Activated effector memory CD4-positive, alpha-beta T cell treated with Interleukin-2 at 50 U/mL for 16 hours (primary cell): ENCODE measurements at places on chromosomes 16 and 17.

DNA sequence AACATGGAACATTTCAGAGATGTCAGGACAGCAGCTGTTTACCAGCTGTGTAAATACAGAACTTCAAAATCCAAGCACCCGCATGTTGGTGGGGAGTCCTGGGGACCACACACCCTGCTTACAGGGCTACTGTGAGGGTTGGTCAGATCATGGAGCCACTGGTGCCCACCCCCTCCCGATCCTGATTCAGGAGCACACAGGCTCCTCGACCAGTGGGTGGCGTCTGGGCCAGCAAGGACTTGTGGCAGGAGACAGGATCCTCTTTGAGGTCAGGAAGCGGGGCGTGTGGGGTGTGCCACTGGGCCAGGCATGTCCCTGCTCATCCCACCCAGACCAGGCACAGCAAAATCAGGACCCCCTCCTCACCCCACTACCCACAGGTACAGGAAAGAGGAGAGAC is 83.6 kb downstream of the SDK2 start:
- DNase-seq, result no peak

DNA sequence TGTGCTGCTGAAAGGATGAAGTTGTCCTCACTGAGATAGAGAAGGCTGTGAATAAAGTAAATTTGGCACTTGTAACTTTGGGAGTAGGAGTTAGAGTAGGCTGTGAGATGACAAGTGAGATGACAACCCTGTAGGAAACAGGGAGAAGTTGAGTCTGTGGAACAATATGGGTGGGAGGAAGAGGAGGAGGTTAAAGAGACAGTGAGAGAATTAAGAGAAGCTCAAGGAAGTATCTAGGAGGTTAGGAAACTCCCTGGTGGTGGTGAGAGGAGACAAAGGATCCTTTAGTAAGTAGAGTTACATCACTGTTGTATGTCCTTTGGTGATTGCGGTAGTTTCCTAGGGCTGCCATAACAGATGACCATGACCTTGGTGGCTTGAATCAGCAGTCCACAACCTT is 10.7 kb upstream of the HSD17B2 start:
- no peak for DNase-seq

DNA sequence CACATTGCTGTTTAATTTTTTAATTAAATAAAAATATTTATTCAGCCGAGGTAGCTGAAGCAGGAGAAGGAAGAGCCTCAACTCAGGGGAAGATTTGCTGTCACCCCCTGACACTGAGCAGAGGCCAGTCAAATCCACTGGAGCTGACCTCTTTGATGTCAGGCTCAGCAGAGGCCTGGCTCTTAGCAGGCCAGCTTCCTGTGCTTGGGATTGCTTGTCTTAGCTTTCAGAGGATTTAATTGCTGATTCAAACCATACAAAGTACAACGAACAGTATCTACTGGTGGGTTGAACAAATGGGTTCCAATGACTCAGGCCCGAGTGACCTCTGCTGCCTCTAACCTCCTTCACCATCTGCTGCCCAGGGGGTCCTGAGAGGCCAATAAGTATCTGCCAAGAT is 417.0 kb upstream of the HSBP1 start:
- no peak for DNase-seq

DNA sequence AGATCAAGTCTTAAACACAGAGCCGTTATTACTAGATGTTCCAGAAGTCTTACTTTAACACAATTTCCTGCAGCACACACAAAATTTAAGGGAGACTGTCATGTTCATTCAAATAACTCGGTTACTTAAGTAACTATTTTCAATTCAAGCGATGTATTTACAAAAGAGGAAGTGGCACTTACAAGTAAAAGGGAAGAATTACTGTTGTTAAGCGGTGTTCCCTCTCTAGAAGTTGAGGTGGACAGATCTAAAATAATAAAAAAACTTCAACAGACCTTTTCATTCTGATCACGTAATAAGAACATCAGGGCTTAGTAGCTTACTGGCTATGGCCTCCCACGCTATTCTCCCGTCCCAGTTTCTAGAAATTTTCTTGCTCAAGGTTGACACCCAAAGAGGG is 26.2 kb upstream of the TXNDC11 start:
- no peak for DNase-seq

- DNase-seq, result no peak
These were observed 4.6 kb upstream of the PYDC1 start for GRCh38 chr16:31221357-31222160.

- no peak for DNase-seq
These were observed 86.7 kb downstream of the MYH11 start for GRCh38 chr16:15770107-15770506.

DNA sequence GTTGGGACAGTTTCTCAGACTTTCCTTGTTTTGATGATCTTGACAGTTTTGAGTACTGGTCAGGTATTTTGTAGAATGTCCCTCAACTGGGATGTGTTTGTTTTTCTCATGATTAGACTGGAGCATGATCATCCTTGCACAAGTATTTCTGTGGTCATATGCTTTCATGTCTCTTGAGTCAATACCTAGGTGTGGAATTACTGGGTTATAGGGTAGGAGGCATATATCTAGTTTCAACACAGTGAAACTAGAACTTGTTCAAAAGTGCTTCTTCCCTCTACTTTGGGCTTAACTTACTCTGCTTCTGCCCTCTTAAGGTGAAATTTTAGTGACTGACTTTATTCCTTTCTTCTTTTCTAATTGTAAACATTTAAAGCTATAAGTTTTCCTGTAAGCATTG is 30.1 kb downstream of the IKZF3 start:
- DNase-seq, result no peak

- no peak for DNase-seq
These were observed 14.7 kb upstream of the CDH1 start for GRCh38 chr16:68722119-68723024.

GRCh38 chr16:56203052-56203451 is 11.8 kb downstream of the GNAO1 start:
- DNase-seq, result peak; percentile 52

DNA sequence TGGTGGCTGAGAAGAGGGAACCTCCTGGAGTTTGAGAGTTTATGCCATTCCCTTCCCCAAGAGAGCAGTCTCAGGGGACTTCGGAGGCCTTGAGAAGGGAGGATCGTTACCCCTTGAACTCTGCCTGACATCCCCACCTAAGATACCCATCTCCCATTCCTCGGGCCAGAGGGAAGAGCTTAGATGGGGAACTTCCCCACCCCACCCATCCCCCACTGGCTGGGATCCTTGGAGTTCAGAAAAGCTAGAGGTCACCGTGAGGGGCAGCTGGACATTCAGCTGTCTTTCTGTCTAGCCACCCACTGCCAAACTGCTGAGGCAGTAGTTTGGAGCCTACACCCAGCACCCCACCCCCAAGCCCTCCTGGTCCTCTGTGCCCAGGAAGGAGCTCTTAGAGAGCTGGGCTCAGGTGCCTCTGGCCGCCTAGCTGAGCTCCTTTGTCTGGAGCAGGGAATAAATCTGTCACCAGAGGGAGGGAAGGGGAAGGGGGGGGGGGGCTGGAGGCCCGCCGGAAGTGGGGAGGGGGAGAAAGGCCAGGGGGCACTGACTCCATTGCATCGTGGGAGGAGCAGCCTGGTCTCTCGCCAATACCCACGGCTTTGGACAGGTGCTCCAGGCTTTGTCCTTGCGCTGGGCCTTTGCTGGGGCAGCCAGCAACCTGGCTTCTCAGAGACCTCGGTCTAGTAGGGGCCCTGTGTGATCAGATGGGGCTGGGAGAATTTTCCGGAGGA is 1.0 kb downstream of the HSD11B2 start:
- no peak for DNase-seq

GRCh38 chr16:30113711-30114333 is 485 bp upstream of the GDPD3 start:
- no peak for DNase-seq

DNA sequence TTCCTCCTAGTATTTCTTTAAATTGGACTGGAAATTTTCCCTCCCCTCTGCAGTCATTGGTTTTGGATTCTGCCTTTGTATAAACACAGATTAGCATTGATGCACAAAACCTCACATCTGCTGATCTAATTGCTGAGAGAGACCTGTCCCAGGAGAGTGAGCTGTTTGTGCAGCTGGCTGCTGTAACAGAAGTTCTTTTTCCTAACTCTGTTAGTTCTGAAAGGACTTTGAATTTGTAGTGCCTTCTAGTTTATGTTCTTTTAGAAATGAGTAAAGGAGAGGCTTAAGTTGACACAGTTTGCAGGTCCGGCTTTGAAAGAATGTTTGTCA is 45.2 kb upstream of the KPNB1 start:
- no peak for DNase-seq

DNA sequence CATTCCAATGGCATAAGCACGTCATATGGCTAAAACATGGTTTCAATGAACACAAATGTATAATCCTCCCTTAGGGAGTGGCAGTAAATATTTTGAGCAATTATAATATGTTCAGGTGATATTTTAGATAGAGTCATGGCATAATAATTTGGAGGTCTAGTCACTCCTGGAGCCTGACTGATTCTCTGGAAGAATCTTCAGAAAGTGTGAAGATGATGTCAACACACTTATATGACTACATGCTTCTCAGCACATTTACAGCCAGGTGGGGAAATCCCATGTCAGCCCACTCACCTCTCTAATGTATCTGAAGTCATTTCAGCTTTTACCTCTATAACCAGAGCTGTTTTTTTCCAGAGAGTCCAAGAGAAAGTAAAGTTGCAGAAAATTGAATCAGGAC is 474.8 kb downstream of the SHISA9 start:
- no peak for DNase-seq

GRCh38 chr17:55162556-55162946 is 102.2 kb upstream of the HLF start:
- DNase-seq, result no peak

DNA sequence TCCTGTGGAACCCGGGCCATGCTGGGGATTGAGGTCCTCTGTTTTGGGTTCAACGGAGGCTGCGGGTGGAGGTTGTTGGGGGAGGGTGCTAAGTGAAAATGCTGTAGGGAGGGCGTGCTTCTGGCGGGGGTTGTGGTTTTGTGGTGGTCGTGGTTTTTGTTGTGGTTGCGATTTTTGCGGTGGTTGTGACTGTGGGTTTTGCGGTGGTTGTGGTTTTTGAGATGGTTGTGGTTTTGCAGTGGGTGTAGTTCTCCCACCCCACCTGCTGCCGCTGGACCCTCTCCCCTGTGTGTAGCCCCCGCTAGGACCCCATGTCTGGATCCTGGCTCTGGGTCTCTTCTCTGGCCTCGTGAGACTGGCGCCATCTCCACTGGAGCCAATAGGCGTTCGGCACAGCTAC is 4.9 kb upstream of the SSTR5 start:
- DNase-seq, result no peak

- no peak for DNase-seq
These were observed 21.9 kb upstream of the NKD1 start for GRCh38 chr16:50526249-50526648.

- DNase-seq, result no peak
These were observed 189.2 kb downstream of the SEC14L1 start for GRCh38 chr17:77329741-77330531.

GRCh38 chr17:76926237-76926866 is 58.1 kb downstream of the MGAT5B start:
- DNase-seq, result no peak

- no peak for DNase-seq
These were observed 7.3 kb downstream of the CYGB start for GRCh38 chr17:76530095-76530723.

GRCh38 chr16:80591071-80591915 is 50.5 kb downstream of the DYNLRB2 start:
- DNase-seq, result no peak

DNA sequence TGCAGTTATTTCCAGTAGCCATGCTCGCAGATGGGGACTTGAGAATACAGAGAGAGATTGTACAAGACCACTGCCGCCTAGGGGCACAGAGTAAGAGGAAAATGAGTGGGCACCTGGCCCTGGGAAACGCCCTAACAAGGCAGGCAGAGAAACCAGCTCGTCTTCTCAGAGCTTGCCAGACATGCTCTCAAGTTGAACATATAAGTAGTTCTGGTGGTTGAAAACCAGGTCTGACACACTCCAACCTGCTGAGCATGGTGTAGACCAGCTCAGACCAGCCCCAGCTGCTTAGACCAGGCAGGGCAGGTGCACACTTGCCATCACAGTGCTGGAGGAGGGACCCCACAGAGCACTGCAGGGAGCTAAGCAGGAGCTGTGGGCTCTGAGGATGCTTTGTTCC is 250.5 kb downstream of the CPPED1 start:
- DNase-seq, result no peak

GRCh38 chr16:89067677-89068443 is 25.8 kb upstream of the ACSF3 start:
- no peak for DNase-seq

DNA sequence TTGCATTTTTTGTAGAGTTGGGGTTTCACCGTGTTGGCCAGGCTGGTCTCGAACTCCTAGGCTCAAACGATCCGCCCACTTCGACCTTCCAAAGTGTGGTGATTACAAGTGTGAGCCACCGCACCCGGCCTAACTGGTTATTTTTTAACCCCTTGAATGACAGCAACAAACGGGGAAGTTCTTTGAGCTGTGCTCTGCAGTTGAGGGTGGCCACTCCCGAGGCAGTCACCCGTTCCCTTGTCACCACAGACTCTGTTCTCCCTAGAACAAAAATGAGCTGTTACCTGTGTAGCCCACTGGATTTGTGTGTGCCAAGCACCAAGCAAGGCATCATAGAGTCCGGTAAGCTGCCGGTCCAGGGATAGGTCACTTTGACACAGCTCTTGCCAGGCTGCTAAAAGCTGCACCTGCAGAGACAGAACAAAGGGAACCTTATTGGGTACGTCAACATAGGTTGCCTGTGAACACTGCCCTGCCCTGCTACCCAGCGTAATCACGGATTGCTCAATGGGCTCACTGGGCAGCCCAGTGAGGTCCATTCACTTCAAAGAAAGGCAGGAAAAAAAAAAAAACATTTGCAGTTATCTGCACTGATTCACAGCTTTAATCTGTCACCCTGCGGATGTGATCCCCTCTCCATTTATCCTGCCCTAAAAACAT is 19.6 kb downstream of the COG7 start:
- DNase-seq, result no peak

- no peak for DNase-seq
These were observed 4.2 kb downstream of the PSMD12 start for GRCh38 chr17:67362173-67362572.

DNA sequence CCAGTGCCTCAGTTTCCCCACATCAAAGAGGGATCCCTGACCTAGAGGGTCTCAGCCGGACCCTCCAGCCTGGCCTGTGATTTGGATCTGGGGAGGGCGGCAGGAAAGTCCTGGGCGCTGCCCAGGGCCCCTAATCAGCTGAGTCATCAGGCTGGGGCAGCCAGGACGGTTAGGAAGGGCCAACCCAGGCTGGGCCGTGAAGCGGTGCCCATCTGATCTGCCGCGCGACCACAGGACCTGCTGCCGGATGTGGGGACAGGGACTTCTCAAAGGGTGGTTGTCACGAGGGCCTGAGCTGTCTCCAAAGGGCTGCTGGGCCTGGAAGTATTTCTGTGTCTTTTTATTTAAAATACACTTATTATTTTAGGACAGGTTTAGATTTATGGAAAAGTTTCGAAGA is 4.4 kb downstream of the TPSAB1 start:
- DNase-seq, result no peak

DNA sequence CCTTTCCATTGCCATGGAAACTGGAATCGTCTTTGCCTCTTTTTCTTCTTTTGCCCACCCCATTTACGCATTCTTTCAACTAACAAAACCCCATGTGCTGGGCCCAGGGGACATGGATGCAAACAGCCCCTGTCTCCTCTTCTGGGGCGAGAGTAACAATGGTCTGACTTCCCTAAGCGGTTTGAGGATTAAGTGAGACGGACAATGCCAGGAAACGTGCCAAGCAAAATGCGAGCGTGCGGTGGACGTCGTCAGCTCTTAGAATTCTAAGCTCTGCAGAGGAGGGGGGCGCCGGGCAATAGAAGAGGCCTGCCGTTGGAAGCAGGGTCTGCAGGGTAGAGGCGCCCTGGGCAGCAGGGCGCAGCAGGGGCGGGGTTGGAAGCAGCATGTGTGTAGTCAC is 42.4 kb upstream of the JPH3 start:
- DNase-seq, result no peak

- DNase-seq, result no peak
These were observed 668 bp upstream of the UNK start for GRCh38 chr17:75783803-75784472.
